Epithelial cell of proximal tubule (primary cell): ENCODE measurements at places on chromosomes 3 and 15. TPM values are rescaled to one million over a fixed set of nuclear protein-coding genes. Genes with fewer than 3 reads are reported as not detected.

- no peak for DNase-seq
Observed at GRCh38 chr3:194744826-194745225, 59.1 kb downstream of the FAM43A start.

GRCh38 chr3:38721207-38721772 lies 71.8 kb upstream of the SCN5A start:
- DNase-seq: no peak

DNA sequence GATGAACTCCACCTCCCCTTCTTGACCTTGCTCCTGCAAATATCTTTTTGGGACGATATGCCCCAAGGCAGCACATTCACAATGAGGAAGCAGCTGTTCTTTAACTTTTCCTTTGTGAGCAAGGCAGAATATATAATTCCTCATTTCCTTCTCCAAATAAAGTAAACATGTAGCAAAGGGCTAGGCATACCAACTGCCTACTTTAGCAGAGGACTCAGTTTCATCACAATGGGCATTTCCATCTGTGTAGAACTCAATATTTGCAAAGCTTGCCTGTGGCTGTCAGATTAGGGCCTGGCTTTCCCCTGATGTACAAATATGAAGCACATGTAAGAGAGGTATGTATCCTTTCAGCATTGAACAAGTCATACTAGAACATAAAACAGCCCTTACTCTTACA lies 366.9 kb downstream of the RSL24D1 start:
- DNase-seq: no peak

OGG1 gene
- total RNA-seq: 22.0 and 27.4 TPM in 2 replicates

SPTBN5 gene
- total RNA-seq: 0.51 and 0.63 TPM in 2 replicates

CPN2 gene
- total RNA-seq: not detected in 2 replicates
